RKO (cell line): ENCODE measurements at places on chromosomes 4 and X.

DNA sequence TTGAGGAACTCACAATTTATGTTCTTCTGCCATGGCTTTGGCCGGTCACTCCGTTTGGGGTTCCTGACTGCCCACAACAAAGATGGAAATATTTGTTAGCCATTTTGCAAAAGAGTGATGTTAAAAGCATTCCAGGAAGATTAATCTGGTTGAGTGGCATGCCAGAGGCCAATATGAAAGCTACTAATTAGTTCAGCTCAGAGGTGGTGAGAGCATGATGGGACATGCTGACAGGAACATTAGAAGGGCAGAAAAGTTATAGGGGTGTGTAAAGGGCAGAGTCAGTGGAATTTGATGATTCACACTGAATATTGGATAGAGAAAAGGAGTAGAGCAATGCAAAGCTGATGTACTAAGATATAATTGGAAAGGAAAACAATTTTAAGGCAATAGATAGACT is 94.4 kb downstream of the TLL1 start:
- no peak for DNase-seq

- no peak for DNase-seq
Observed at GRCh38 chr4:53376900-53377299, 541 bp upstream of the FIP1L1 start.

DNA sequence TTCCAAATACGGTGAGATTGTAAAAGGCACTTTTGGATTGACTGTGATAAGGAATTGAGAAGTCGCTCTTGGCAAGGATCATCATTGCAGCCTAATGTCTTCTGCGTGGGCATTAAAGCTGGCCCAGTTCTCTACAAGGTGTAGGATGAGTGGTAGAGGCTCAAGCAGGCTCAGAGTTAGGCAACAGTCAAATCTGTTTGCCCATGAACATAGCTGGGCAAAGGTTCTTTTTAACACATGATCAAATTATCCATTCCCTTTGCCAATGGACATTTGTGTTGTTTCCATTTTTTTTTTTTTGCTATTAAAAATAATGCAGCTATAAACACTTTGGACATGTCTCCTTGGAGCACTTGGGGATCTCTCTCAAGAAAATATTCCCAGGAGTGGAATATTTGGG is 229.1 kb upstream of the FAT1 start:
- no peak for DNase-seq

- peak; percentile 43 for DNase-seq
Observed at GRCh38 chrX:30822068-30822681, 66.9 kb downstream of the TAB3 start.

DNA sequence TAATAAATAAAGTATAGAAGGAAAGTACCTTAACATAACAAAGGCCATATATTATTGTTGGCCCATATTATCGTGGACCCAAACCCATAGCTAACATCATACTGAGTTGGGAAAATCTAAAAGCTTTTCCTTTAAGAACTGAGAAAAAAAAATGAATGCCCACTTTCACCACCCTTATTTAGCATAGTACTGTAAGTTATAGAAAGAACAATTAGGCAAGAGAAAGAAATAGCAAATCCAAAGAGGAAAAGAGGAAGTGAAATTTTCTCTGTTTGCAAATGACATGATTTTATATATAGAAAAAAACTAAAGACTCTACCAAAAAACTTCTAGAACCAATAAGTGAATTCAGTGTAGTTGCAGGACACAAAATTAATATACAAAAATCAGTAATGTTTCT is 1854.6 kb downstream of the PCDH7 start:
- no peak for DNase-seq

GRCh38 chr4:4422856-4423499 is 36.1 kb downstream of the NSG1 start:
- no peak for DNase-seq

DNA sequence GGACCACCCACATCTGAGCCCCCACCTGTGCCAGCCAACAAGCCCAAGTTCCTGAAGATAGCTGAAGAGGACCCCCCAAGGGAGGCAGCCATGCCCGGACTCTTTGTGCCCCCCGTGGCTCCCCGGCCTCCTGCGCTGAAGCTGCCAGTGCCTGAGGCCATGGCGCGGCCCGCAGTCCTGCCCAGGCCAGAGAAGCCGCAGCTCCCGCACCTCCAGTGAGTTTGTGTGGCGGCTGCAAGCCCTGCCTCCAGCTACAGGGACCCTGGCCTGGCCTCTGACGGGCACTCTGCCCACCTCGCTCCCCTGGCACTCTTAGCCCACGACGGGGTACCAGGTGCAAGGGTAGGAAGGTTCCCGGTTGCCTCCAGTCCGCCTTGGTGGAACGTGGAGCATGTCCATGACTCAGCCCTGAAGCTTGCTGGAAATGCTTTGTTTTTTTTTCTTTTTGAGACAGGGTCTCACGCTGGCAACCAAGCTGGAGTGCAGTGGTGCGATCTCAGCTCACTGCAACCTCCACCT is 13.7 kb upstream of the ADD1 start:
- no peak for DNase-seq
